ENCODE measurements at places on chromosomes 11 and 22. TPM values are rescaled to one million over a fixed set of nuclear protein-coding genes. Genes with fewer than 3 reads are reported as not detected.

FZD4 gene
- 0.16 TPM for total RNA-seq

SCGB1D2 gene
- not detected for total RNA-seq

VPREB3 gene
- total RNA-seq, result not detected

NXPE2 gene
- not detected for total RNA-seq

MUC15 gene
- not detected for total RNA-seq

HTR3A gene
- not detected for total RNA-seq

SLCO2B1 gene
- total RNA-seq, result not detected

DNA sequence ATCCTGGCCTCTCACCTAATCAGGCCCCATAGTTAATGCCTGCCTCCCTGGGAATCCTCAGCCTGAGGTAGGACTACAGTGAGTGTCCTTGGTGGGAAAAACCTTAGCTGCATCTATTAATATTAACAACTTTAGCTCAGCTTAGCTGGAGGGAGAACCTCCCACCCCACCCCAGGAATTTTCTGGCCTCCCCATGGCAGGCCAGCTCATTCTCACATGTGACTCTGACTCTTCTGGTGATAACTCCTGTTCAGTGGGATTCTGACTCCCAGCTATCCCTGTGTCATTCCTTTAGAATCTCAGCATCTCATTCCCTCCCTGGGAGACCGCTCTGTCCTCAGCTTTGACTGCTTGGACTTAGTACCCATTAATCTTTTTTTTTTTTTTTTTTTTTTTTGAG lies 14.5 kb downstream of the ART5 start:
- no peak for DNase-seq
- no peaks in the 10 kb centered on the region for H3K36me3 ChIP-seq
- no peak overlapping the region for H3K27ac ChIP-seq
- peaks cover 4% of the 10 kb centered on the region for H3K27me3 ChIP-seq
- H3K4me1 ChIP-seq, result no peaks in the 10 kb centered on the region

DNA sequence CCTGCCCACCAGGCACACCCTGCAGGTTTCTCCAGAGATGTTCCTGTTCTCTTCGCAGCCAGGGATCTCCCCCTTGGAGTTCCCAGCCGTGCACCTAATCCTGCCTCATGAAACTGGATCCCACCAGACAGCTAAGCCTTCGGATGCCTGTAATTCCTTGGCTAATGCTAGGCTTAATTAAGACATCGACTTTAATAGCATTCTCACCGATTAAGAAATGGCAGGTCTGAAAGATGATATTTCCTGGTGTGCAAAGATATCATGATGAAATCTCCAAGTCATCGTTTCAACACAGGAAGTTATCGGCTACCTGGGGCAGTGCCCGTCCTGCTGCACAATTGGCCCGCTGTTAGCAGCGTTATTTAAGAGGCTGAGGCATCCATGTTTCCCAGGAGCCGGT lies 41.5 kb upstream of the CCND1 start:
- H3K27me3 ChIP-seq, result no peaks in the 10 kb centered on the region
- H3K36me3 ChIP-seq, result no peaks in the 10 kb centered on the region
- no peak for DNase-seq
- H3K4me1 ChIP-seq, result no peaks in the 10 kb centered on the region
- H3K4me3 ChIP-seq, result no peak overlapping the region

- H3K36me3 ChIP-seq, result no peaks in the 10 kb centered on the region
- no peak for DNase-seq
- peaks cover 2% of the 10 kb centered on the region for H3K4me1 ChIP-seq
- no peak overlapping the region for H3K27ac ChIP-seq
- peaks cover 15% of the 10 kb centered on the region for H3K27me3 ChIP-seq
These were observed 18.1 kb downstream of the DTX4 start for GRCh38 chr11:59189986-59190385.

DNA sequence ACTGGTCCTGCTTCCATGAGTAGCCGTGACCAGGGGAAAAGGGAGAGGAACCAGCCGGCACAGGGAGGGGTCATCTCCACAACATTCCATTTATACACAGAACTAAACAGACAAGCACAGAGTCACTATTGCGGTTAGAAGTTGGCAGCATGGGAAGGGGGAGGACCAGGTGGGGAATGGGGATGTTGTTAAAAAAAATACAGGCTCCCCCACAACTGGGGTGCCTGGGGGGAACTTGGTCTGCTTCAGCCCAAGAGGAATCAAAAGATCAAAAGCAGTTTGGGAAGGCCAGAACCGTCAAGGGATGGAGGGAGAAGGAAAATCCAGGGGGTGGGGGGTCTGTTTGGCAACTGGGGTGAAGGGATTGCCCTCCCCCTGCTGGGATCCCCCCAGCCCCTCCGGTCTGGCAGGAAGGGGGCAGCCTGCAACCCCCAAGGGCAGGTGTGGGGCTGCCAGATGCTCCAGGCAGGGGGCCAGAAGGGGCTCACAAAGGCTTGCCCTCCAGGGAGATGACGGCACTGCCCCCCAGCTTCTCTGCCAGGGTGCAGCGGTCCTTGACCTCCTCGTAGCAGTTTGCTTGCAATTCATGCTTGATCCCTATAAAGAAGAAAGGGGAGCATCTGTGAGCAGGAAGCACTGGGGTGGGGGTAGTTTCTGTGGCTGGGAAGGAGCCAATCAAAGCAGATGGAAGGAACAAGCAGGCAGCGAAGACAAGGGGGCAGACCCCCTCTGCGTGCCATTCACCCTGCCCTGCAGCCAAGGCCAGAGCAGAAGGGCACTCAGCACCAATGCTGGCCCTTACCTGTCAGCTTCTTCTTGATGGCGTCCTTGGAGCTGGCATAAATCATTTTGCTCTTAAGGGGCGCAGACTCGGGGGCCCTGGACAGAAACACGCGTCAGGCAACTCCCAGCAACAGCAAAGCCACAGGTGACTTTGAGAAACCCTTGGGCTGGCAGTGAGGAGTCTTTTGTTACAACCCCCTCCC lies 2.8 kb downstream of the CFL1 start:
- no peaks in the 10 kb centered on the region for H3K27me3 ChIP-seq
- peaks cover 70% of the 10 kb centered on the region for H3K36me3 ChIP-seq
- DNase-seq, result no peak
- H3K27ac ChIP-seq, result no peak overlapping the region
- peak overlapping the region; percentile 87 for H3K4me3 ChIP-seq

GRCh38 chr11:43358279-43358800 lies 380 bp upstream of the TTC17 start:
- no peaks in the 10 kb centered on the region for H3K27me3 ChIP-seq
- peaks cover 16% of the 10 kb centered on the region for H3K36me3 ChIP-seq
- DNase-seq, result no peak
- peak overlapping the region; percentile 97 for H3K27ac ChIP-seq
- H3K4me1 ChIP-seq, result peaks cover 36% of the 10 kb centered on the region

GRCh38 chr22:28951969-28952521 lies 68.7 kb downstream of the ZNRF3 start:
- H3K27ac ChIP-seq, result no peak overlapping the region
- no peak overlapping the region for H3K4me3 ChIP-seq
- H3K27me3 ChIP-seq, result peaks cover 79% of the 10 kb centered on the region
- H3K4me1 ChIP-seq, result peaks cover 11% of the 10 kb centered on the region
- H3K36me3 ChIP-seq, result no peaks in the 10 kb centered on the region
- no peak for DNase-seq

- no peak for DNase-seq
- H3K4me3 ChIP-seq, result no peak overlapping the region
- H3K27ac ChIP-seq, result no peak overlapping the region
- no peaks in the 10 kb centered on the region for H3K27me3 ChIP-seq
These were observed 54.6 kb upstream of the OR5P2 start for GRCh38 chr11:7851391-7851790.

GRCh38 chr11:63916837-63917691 lies at the start of gene RCOR2:
Gene RCOR2 (minus strand): TSS chr11:63917164. CDS start chr11:63916456, 708 bp downstream.
- H3K27ac ChIP-seq, result no peak within 1 kb of the TSS
- H3K4me3 ChIP-seq, result peak within 1 kb of the TSS; percentile 77
- H3K27me3 ChIP-seq, result peaks cover 15% of the 10 kb centered on the region
- peak; percentile 54 for DNase-seq
- no peaks in the 10 kb centered on the region for H3K36me3 ChIP-seq
- peaks cover 4% of the 10 kb centered on the region for H3K4me1 ChIP-seq

DNA sequence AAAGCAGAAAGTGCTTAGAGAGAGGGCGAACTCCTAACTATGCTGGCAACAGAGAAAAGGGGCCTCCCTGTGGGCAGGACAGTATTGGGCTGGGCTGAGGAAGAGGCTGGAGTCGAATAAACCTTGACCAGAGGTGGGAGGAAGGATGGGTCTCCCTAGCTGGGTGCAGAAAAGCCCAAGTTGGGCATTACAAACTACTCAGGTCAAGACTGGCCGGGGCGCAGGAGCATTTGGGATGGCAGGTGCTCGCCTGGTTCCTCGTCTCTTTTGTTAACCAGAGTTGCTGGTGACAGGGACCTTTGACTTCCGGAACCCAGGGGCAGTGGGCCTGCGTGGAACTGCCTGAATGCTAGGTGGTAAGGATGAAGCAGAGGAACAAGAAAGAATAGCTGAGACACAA lies 80.3 kb upstream of the SHISAL1 start:
- H3K36me3 ChIP-seq, result no peaks in the 10 kb centered on the region
- no peaks in the 10 kb centered on the region for H3K4me1 ChIP-seq
- no peak overlapping the region for H3K4me3 ChIP-seq
- H3K27ac ChIP-seq, result no peak overlapping the region
